ENCODE measurements at places on chromosomes 1 and 21.

- no peak for DNase-seq
Measured at GRCh38 chr1:65703853-65704252, 88.8 kb upstream of the PDE4B start.

GRCh38 chr1:184953600-184954219 is 20.6 kb downstream of the NIBAN1 start:
- DNase-seq: no peak

DNA sequence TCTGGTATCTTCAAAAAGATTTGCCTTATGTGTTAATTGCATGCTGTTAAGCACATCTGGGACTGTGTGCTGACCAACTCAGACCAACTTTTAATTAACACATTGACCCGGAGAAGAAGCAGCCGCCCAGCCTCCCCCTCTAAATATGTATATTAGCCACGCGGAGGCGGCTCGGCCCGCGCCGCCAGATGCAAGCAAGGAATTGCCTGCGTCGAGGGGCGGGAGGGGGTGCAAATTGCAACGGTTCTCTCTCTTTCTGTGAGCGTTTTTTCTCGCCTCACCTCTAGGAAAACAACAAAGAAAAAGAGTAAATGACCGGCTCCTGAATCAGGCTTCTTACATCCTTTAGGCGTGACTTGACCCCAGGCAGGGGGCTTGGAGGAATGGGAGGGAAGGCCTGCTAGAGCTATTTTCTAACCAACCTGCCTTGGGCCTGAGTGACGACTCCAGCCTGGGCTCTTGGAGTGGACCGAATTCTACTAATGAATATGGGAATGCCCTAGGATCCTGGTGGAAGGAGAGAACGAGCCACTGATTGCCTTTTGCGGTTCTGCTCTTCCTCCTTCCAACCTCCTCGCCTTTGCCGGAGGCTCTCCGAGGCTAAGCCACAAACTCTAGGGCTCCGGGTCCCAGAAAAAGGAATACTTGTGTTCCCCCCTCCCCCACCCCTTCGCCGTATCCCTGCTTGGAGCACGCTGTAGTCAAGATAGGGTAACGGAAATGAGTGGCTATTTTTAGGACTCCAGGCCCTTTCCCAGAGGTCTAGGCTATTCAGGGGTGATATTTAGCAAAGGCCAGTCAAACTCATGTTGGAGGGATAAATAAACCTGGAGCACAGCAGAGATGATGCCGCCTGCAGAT is 417.0 kb upstream of the ESRRG start:
- DNase-seq: no peak

- peak; percentile 63 for DNase-seq
Measured at GRCh38 chr1:28172713-28173150, 3.8 kb downstream of the PTAFR start.

All from activated CD4-positive, alpha-beta T cell treated with anti-CD3 and anti-CD28 coated beads, Interleukin-2, amount 10 ng/mL, durations not matched to agents 7 days and 5 days (primary cell).